T1000 (cell line): ENCODE measurements at places on chromosomes 1 and 21.

GRCh38 chr1:27868932-27869718 is 3.2 kb upstream of the THEMIS2 start:
- DNase-seq: no peak

DNA sequence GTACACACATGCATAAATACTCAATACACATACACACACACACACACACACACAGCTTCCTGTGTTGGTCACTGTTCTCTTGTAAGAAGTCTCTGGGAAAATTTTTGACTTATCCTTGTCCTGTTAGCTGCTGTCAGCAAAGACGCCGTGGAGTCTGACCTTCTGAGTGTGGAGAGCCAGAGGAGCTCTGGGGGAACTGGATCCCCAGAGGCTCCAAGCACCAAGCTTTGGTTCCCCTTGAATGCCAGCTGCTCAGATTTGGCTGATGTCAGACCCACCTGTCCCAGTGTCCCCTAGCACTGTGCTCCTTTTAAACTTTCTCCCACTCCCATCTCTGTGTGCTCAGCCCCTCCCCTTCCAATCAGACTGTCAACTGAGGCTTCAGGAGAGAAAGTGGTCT is 319.1 kb downstream of the CAMTA1 start:
- no peak for DNase-seq

GRCh38 chr1:54885807-54886723 is 930 bp downstream of the DHCR24 start:
- DNase-seq: no peak

GRCh38 chr1:45101947-45102346 is 89.9 kb downstream of the UROD start:
- DNase-seq: no peak

DNA sequence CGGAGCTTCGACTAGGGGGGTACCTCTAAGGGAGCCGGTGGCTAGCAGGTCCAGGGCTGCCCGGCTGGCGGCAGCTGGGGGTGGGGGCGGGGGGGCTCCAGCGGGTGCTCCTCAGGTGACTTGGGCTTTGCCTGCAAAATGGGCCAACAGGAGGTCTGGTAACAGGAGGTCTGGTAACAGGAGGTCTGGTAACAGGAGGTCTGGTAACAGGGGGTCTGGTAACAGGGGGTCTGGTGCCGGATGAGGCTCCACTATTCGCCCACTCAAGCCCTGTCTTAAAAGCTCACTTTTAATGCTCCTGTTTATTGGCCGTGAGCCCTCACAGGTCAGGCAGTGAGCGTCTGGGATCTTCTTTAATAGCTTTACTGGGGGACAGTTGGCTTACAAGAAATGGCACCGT is 40.4 kb upstream of the ACTRT2 start:
- DNase-seq: no peak

DNA sequence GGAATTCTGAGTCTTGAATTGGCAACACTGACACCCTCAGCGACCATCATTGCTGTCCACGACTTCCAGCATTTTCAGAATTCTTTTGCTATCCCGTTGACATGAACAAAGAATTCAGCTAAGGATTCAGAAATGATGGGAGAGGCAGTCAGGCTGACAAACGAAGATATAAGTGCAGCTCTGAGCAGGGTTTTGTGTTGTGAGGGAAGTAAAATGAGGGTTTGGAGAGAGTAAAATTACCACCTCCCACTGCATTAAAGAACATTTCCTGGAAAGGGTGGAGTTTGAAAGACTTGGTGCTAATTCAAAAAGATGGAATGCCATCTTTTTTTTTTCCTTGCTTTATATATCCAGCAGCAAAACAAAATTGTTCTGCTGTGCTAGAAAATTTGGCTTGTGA is 4.9 kb upstream of the ELK4 start:
- DNase-seq: no peak
